Stimulated activated CD8-positive, alpha-beta memory T cell treated with anti-CD3 and anti-CD28 coated beads, Interleukin-7, amount 100 ng/mL, for 1 hour (primary cell): ENCODE measurements at places on chromosomes 7 and 10.

- no peak for DNase-seq
Observed at GRCh38 chr7:24755541-24756407, 1.5 kb downstream of the GSDME start.

DNA sequence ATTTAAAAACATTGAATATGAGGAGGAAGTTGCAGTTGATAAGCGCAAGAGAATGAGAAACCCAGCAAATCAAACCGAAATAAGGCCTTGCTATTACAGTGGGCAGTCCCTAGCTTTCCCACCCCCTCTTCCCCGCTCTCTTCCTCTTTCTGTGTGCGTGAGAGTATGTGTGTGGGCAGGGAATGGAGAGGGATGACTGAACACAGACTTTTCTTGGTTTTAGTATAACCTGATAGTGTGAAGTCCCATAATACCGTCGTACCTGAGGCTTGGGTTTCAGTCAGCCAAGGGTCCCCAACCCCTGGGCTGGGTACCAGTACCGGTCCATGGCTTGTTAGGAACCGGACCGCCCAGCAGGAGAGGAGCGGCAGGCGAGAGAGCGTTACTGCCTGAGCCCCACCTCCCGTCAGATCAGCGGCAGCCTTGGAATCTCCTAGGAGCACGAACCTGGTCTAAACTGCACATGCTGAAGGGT, 255.3 kb downstream of the CELF2 start:
- DNase-seq = no peak

DNA sequence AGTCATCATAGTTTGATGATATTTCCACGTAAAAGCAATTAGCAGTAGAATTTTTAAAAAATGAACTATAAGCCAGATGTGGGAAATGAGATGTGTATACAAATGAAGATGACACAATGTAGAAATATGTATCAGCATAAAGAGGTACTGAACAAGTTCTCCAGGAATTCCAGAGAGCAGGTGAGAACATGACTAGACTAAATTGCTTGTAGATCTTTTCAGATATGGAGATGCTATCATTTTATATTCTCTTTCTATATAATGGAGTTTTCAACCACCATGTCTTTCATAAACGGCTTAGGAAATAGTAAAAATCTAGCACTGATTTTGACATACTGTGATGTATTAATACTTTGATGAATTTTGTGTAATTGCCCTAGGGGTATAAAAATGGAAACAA, 130.9 kb downstream of the SEMA3D start:
- no peak for DNase-seq

DNA sequence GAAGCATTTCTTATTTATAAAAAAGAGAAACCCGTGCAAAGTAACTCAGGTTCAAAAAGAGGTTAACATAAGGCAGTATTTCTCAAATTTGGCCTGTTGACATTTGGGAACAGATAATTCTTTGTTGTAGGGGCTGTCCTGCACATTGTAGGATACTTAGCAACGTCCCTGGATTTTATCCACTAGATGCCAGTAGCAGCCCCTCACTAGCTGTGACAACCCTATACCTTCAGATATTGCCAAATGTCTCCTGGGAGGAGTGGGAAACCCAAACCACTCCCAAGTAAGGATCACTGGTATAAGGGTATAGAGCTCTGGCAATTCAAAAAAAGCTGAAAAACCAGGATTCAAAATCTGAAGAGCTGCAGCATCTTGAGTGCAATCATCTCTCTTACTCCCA, 202.3 kb upstream of the PRKCQ start:
- no peak for DNase-seq

DNA sequence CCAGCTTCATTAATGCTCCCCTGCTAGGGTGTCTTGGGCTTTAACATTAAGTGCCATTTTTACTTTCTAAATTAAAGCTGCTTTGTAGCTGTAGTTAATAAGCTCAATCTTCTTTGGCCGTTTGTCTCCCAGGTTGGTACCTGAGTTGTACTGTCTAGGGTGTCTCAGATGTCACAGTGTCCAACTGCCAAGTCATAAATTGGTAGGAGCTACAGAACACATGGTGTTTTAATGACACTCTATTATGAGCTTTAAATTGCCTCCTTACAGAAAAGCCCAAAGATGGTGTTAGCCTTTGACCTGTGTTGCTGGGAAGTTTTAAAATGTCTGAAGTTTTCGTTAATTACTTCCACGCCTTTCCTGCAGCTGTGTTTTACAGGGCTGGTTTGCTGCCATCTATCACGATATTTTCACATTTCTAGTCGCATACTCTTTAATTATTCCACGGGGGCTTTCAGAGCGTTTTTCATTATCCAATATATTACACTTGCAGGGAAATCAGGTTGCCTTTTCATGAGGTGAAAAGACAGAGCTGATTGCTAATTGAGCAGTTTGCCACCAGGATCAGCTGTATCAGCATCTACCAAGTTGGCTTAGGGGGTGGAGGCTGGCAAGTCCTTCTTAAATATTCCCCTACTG, 247.8 kb upstream of the PLPP4 start:
- no peak for DNase-seq

GRCh38 chr7:150369748-150370501, 1.3 kb downstream of the REPIN1 start:
- no peak for DNase-seq

GRCh38 chr10:44126291-44126717, 258.6 kb downstream of the CXCL12 start:
- DNase-seq = no peak

GRCh38 chr10:47371629-47372485, 12.2 kb downstream of the ZNF488 start:
- no peak for DNase-seq

GRCh38 chr10:88522715-88523114, 60.4 kb downstream of the RNLS start:
- no peak for DNase-seq

GRCh38 chr10:130936851-130937250, 374.7 kb downstream of the TCERG1L start:
- DNase-seq = no peak

- no peak for DNase-seq
Observed at GRCh38 chr7:151339651-151340382, 1.8 kb upstream of the NUB1 start.

GRCh38 chr10:17782921-17783665, 26.1 kb upstream of the MRC1 start:
- DNase-seq = no peak

GRCh38 chr10:88689366-88689765, 16.7 kb upstream of the LIPK start:
- no peak for DNase-seq

DNA sequence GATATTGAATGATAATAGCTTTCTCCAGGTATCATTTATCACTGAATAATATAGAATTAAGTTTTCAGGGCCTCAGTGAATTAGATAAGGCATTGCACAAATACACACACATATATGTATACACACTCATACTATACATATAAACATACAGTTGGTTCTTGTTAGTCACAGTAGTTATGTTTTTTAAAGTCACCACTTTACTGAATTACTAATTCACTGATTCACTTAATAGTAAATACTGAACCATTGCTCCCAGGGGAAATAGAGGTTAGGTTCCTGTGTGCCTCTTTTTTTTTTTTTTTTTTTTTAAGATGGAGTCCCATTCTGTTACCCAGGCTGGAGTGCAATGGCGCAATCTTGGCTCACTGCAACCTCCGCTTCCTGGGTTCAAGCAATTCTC, 33.6 kb downstream of the PRR15 start:
- no peak for DNase-seq
